Activated CD4-positive, CD25-positive, alpha-beta regulatory T cell treated with anti-CD3 and anti-CD28 coated beads, Interleukin-2, amount 50 U/mL, for 24 hours (primary cell): ENCODE measurements at places on chromosomes 16 and 17.

- ATAC-seq: no peak
Measured at GRCh38 chr17:77821114-77821513, 137.4 kb upstream of the TNRC6C start.

DNA sequence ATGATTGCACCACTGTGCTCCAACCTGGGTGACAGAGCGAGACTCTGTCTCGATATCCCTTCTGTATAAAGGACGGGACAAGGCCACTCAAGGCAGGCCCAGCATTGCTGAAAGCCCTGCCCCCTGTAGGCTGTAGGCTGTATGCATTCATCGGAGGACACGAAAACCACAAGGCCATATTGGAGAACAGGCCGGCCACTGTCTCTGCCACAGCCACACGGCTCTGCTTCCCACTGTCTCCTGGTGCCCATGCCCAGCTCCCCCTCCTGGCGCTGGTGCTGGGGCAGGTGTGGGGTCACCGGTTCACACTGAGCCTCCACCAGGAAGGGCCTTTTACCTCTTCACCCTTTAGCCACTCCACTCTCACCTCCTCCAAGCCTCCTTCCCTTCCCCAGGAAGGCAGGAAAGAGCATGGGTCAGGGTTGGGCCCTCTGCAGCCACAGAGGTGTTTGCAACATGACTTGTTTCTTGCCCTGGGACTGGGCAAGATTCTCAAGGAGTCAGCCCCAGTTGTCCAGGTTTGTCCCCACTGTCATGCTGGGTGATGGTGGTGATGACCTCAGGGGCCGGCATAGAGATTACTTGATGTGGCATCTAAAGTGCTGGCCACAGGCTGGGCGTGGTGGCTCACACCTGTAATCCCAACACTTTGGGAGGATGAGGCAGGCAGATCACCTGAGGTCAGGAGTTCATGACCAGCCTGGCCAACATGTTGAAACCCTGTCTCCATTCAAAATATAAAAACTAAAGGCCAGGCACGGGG, 5.3 kb upstream of the NTN3 start:
- no peak for ATAC-seq

DNA sequence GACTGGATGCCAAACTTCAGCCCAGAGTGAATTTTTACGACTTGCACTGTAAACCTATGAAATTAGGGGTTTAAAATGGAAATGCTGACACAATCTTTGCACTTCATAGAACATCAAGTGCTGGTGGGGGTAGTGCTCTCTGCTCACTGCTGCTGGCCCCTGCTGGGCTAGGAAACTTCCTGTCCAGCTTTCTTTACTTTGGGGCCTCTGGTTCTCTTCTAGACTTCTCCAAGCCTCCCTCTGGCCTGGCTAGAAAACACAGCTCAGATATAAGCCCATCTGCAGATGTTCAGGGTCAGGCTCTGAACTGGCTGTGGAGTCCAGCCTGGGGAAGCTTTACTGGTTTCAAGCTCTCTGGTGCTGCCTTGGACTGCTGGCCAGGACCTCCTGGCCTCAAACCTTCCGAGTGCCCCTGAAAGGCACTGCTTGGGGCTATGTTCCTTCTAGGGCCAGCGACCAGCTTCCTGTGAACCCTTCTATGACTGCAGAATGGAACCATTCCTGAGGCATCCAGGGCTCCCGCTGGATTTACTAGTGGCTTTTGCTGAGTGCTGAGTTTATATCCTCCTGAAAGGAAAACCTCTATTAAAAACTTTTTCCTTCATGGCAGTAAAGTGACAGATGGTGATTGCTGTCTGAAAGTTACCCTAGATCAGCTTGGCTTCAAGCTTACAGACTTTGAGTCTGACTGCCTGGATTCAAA, 59.4 kb downstream of the TBX4 start:
- no peak for ATAC-seq

DNA sequence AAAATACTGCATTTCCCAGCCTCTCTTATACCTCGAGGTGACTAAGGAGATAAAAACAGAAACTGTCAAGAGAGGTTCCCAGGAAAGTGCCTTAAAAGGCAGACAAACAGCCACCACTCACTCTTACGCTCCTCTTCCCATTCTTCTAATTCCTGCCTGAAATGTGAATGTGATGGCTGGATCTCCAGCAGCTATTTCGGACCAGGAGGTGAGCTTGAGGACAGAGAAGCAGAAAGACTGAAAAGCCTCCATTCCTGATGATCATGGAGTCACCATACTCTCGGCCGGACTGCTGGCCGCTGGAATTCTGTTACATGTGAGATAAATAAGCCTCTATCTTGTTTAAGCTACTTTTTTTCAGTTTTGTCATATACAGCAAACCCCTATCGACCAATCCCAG, 41.4 kb upstream of the ABR start:
- no peak for ATAC-seq

- no peak for ATAC-seq
Measured at GRCh38 chr16:31008149-31008548, 2.3 kb downstream of the STX1B start.

GRCh38 chr16:89297910-89298545, 80.5 kb downstream of the ZNF778 start:
- ATAC-seq: no peak

DNA sequence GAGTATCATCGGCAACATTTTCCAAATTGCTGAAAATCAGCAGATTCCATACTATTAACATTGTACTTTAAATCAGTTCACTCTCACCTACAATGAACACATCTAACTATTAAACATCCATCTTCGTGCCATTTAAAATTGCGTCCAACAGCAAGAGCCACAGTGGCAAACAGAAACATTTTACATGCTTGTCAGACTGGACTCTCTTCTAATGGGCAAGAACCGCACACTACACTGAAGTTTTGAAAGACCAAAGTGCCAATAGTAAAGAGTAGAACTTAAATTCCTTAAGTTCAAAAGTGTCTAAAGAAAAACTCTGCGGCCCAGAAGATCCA, 652 bp downstream of the RPS15A start:
- ATAC-seq: no peak

GRCh38 chr17:65797809-65798208, 236.4 kb upstream of the AXIN2 start:
- ATAC-seq: no peak

- no peak for ATAC-seq
Measured at GRCh38 chr17:33178681-33179080, 114.4 kb downstream of the ASIC2 start.

- no peak for ATAC-seq
Measured at GRCh38 chr17:44466339-44466738, 36.9 kb downstream of the GPATCH8 start.

DNA sequence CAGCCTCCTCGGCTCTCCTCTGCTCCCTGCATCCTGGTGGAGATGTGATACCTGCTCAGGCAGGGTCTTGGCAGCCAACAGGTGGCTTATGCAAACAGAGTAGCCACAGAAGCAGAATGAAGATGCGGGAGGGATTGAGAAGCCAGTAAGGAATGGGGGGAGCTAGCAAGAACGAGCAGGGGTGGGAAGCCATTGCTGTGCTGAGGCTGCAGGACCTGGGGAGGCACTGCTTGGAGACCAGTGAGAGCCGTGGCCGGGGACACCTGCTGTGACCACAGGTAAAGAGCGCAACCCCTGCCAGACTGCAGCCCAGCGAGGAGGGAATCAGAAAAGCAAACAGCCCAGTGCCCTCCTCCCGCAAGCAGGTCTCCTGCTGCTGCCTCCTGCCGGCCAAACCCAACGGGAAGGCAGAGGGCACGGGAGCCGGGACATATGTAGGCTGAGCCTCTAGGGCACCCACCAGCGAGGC, 14.7 kb downstream of the AIPL1 start:
- ATAC-seq: no peak

- ATAC-seq: no peak
Measured at GRCh38 chr16:84526794-84527531, 22.5 kb upstream of the MEAK7 start.

DNA sequence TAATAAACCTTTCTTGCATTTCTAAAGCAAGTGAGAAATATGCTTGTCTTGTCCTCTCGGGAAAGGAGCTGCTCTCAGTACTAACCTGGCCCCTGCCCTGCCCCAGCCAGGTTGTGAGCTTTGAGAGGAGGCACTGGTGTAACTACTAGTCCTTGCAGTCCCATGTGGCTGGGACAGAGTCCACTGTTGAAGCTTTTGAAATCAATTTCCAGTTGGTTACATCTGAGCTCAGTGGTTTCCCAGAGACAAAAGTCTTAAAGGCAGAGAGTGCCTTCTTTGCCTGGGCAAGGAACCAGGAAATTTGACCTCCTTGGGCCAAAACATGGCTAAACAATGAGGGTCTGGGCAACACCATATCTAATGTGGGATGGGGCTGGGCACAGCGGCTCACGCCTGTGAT, 48.7 kb downstream of the GSG1L start:
- no peak for ATAC-seq

- no peak for ATAC-seq
Measured at GRCh38 chr16:1982013-1982433, 754 bp upstream of the NOXO1 start.

DNA sequence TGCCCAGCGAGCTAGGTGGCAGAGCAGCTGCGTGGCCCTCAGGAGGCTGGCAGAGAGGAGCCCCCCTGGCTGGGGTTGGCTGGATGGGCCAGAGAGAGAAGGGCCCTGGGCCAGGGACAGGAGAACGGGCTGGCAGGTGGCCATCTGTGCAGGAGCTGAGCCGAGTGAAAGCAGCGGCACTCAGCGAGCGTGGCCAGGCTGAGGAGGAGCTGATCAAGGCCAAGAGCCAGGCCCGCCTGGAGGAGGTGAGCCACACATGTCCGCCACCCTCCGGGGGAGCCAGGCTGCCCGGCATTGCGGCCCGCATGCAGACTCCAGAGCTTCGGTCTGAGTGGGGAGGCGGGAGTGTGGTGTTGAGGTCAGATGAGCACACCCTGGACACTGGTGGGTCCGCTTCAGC, 2.1 kb upstream of the RAC3 start:
- ATAC-seq: no peak

GRCh38 chr17:38447502-38448085, 19.3 kb downstream of the ARHGAP23 start:
- no peak for ATAC-seq

- no peak for ATAC-seq
Measured at GRCh38 chr16:88309908-88310265, 72.9 kb upstream of the ZNF469 start.

GRCh38 chr16:47966325-47966724, 189.5 kb downstream of the ABCC12 start:
- no peak for ATAC-seq

GRCh38 chr16:3166505-3166886, 21.5 kb upstream of the OR1F1 start:
- no peak for ATAC-seq
